ENCODE measurements at places on chromosomes 6 and 20. TPM values are rescaled to one million over a fixed set of nuclear protein-coding genes. Genes with fewer than 3 reads are reported as not detected.

Gene IRF4
- 1.2 TPM for total RNA-seq

Gene STK4
- total RNA-seq: 45.4 TPM

Gene MOG
- not detected for total RNA-seq

DNA sequence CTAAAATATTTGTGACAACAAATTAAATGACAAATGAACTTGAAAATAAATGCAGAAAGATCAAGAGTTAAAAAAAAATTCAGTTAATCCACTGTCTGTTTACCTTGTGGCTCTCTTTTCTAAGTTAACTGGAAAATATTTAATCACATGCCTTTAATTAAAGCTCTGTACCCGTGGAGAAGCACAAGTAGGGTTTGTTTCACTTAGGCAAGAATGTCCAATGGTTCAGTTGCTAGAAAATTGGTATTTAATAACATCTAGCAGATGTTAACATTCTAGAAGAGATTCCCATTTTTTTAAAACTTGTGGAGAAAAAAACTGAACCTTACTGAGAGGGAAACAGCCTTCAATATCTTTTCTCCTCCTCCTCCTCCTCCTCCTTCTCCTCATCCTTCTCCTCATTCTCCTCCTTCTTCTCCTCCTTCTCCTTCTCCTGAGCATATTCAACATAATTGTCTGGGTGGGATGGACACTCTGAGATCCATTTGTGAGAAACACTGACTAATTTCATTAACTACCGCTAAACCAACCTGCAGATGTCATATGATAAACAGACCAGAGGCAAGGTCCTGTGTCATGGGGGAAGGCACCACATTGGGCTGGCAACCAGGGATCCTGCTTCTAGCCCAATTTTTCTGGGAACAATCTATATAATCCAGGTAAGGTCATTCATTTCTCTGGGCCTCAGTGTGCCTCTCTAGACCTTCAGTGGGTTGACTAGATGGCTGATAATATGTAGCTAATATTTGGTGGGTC lies 44.1 kb upstream of the AKIRIN2 start:
- DNase-seq: no peak

Gene RNF182
- total RNA-seq: 6.5 TPM

DNA sequence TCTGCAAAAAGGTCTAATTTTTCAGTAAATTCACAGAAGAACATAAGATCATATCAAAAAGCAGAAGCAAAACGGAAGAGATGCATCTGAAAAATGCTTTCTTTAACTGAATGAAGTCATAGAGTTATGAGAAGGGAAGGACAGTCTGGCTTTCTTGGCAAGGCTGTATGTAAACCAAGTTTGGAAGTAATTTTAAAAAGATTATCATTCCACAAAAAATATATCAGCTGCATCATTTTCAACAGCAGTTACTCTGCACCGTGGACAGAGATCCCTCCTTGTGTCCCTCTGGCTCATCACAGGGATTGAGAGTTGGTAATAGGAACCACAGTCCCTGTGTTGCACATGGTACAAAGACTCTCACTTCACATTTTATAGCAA lies 258.5 kb downstream of the HIVEP2 start:
- no peak for DNase-seq

Gene FNDC11
- total RNA-seq: 5.5 TPM

- no peak for DNase-seq
Observed at GRCh38 chr20:47863315-47863965, 78.2 kb upstream of the SULF2 start.

Gene LY6G6C
- 0.54 TPM for total RNA-seq

Gene TFAP2C
- total RNA-seq: 6.9 TPM

Gene ZC3H12D
- total RNA-seq: 0.30 TPM

GRCh38 chr6:21085211-21085610 lies 508.3 kb upstream of the SOX4 start:
- no peak for DNase-seq

GRCh38 chr6:56692523-56693245 lies 50.0 kb upstream of the DST start:
- DNase-seq: no peak

GRCh38 chr6:155519176-155519738 lies 63.6 kb upstream of the NOX3 start:
- DNase-seq: no peak

Gene C6orf89
- 32.9 TPM for total RNA-seq

Gene CRISP3
- total RNA-seq: not detected

- no peak for DNase-seq
Observed at GRCh38 chr6:53906842-53907241, 112.0 kb downstream of the LRRC1 start.

Gene ESR1
- 0.17 TPM for total RNA-seq

DNA sequence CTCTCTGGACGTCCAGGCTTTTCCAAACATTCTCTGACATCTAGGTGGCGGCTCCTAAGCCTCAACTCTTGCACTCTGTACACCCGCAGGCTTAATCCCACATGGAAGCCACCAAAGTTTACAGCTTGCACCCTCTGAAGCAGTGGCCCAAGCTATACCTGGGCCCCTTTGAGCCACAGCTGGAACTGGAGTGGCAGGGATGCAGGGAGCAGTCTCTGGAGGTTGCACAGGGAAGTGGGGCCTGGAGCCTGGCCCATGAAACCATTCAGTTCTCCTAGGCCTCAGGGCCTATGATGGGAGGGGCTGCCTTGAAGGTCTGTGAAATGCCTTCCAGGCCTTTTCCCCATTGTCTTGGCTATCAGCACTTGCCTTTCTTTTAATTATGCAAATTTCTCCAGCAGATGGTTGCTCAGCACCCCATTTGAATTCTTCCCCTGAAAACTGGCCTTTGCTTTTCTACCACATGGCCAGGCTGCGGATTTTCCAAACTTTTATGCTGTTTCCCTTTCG lies 64.9 kb downstream of the IRF4 start:
- DNase-seq: no peak

GRCh38 chr6:41648070-41648585 lies 9.9 kb downstream of the MDFI start:
- no peak for DNase-seq

DNA sequence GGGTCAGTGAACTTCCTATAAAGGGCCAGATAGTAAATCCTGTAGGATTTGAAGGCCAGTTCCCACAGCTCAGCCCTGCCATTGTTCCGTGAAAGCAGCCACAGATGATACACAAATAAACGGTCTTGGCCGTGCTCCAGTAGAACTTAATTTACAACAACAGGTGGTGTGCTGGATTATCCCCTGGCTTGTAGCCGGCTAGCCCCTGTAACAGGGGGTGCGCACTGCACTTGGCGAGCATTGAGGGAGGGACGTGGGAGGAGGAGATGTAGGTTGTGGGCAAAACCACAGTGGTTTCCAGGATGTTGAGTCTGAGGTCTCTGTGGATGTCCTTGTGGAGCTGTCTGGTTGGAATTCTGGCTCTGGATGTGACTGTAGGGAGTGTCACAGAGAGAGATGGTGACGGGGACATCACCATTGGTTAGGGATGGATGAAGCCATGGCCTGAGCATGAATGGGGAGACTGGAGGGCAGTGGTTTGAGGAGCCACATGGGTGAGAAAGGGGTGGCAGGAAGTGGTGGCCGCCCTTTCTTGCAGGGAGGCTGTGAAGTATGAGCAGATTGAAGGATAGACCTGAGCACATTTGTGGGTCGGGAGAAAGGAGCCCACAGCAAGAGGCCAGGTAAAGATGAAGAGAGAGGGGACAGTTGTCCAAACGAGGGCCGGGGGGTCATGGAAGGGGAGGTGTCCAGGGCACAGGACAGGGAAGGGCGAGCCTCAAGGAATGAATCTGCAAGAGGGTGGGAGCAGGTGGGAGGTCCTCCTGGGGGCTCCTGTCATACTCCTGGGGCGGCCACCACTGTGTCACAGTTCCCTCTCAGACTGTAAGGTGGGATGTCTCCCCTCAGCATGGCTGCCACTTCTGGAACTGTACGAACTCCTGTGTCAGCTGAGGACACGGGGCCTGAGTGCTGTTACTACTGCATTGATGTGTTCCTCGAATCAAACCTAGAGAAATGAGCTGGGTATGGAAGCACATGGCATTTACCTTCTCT lies 53.6 kb downstream of the CDH26 start:
- no peak for DNase-seq

GRCh38 chr6:22017272-22017671 lies 279.6 kb downstream of the PRL start:
- DNase-seq: no peak

GRCh38 chr6:64266351-64266821 lies 630.8 kb downstream of the PHF3 start:
- DNase-seq: no peak

GRCh38 chr6:167858086-167858591 lies 31.4 kb downstream of the AFDN start:
- DNase-seq: no peak

DNA sequence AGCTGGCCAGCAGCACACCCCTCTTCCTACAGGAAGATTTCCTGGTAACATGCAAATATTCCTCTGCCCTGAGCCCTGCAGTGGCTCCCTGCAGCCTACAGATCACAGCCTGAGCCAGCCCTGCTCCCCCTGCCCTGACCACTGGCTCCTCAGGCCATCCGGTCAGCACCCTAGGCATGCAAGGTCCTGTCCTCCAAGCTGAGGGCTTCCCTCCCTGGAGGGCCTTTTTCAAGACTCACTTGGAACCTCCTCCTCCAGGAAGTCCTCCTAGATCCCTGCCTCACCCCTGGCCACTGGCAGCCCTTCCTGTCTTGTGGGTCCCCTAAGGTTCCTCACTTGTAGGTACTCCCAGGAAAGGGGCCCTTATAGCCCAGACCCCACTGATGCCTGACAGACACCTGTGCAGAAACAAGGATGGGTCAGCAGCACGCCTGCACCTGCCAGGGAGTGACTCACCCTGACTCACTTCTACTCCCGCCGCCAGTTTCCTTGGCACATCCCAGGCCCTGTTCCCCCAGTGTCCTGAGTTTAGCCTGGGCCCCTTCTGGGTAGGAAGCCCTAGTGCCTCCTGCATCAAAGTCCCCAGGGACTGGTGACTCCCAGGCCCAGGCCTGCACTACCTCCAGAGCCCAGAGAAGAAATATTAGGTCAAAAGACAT lies 3.2 kb downstream of the SLC4A11 start:
- no peak for DNase-seq

- DNase-seq: no peak
Observed at GRCh38 chr6:3162067-3162497, 4.7 kb upstream of the TUBB2A start.

Gene ARMH2
- not detected for total RNA-seq

DNA sequence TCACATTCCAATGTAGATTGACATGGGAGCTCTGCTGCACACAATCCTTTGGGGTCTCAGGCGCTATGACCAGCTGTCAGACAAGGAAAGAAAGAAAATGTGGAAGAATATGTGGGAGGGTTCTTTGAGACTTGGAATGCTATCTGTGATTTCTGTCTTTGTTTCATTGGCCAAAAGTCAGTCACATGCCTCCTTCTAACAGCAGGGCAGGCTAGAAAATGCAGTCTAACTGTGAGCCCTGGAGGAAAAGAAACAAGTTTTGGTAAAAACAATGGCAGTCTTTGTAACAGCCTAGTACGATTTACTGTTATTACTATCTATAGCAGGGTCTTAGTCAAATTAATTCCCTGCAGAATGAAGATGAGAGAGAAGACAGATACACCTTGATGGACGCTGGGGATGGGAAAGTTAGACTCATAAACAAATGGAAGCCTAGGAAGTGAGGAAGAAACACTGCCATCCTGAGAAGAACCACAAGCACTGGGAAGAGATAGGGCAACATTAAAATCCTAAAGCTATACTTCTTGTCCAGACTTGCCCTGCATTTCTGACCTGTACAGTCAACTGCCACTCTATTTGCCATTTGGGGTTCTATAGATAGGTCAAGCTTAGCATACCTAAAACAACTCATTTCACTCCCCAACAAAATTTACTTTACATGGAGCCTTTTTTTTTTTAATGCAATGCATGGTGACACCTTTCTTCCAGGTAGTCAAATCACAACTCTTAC lies 833.0 kb downstream of the KIF16B start:
- DNase-seq: no peak

Gene DZANK1
- total RNA-seq: 1.7 TPM

- DNase-seq: no peak
Observed at GRCh38 chr20:32467506-32468312, 109.6 kb downstream of the ASXL1 start.

DNA sequence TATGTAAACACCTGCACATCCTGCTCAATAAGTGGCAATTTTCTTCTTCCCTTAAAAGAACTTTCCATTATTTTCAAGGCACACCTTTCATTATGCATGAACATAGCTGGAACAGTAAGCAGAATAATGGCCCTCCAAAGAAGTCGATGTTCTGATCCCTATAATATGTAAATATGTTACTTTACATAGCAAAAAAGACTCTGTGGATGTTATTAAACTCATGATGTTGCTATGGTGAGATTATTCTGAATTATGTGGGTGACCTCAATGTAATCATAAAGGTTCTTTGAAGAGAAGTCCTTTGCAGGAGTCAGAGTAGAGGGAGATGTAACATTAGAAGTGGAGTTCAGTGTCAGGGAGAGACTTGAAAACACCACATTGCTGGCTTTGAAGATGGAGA lies 299.9 kb upstream of the PLN start:
- no peak for DNase-seq

Gene TAAR9
- total RNA-seq: not detected
